Activated CD4-positive, alpha-beta T cell treated with anti-CD3 and anti-CD28 coated beads, Interleukin-2, amount 50 U/mL, for 16 hours (primary cell): ENCODE measurements at places on chromosomes 4 and X.
A peak's percentile ranks its signal among the peaks of the same experiment; 100 is the strongest.

GRCh38 chrX:17737986-17738713, 857 bp downstream of the SCML1 start:
- DNase-seq, result peak; percentile 20

- peak; percentile 6 for DNase-seq
Observed at GRCh38 chr4:169823685-169824084, 65.9 kb upstream of the HPF1 start.

GRCh38 chrX:24990535-24990934, 25.2 kb downstream of the ARX start:
- no peak for DNase-seq

- no peak for DNase-seq
Observed at GRCh38 chr4:11418610-11419009, 10.1 kb downstream of the HS3ST1 start.

GRCh38 chr4:95102162-95102790, 344.5 kb downstream of the BMPR1B start:
- DNase-seq, result no peak

DNA sequence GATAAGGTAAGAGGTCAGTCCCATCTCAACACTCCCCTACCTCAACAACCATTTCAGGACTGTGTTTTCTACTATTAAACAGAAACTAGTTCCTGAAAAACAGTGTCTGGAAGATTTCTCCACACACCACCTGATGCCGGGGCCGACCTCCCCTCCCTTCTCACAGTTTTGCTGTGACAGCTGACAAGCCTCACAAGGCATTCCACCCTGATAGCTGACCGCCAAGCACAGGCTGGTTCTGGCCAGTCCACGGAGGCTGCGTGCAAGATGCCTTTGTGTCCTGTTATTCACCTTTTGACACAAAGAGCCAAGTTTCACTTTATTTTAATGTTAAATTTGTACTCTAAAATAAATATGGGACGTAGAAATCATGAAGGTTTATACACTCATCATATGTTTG, 758.6 kb downstream of the PDHA2 start:
- no peak for DNase-seq

GRCh38 chr4:14294611-14295010, 667.1 kb upstream of the BOD1L1 start:
- DNase-seq, result no peak

DNA sequence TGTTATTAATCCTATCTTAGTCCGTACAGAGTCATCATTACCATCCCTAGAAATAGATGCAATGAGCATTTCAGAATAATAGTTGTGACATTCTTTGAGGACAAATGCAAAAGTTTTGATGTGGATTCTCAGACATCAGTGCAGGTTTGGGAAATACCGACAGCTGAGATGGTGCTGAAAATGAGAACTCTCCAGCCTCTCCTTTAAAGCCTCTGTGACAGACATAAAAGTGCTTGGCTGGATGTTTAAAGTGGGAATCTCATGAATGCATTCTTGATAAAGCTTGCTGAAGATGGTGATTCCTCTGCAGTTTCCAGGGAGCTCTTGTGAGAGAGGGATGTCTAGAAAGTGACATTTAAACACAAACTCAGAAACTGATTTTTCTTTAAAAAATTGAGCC, 35.0 kb upstream of the SLC7A11 start:
- DNase-seq, result no peak

DNA sequence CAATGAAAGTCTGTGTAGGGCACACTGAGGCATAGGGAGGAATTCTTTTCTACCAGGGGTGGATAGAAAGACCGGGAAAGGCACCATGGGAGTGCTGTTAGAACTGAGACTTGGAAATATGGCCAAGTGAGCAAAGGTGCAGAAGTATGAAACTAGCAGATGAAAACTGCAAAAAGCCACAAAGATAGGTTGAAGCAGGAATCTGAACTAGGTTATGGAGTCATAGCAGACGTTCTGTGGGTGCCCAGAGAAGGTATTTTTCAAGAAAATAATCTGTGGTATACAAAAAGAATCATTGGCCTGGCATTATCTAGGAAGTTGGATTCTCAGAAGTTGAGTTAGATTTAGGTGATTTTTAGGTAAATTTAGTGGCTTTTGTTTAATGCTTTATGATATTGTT, 48.5 kb downstream of the SMAD1 start:
- no peak for DNase-seq

GRCh38 chr4:8538703-8539567, 41.3 kb upstream of the GPR78 start:
- DNase-seq, result no peak

GRCh38 chr4:159534655-159535054, 431.8 kb downstream of the RAPGEF2 start:
- DNase-seq, result no peak

- no peak for DNase-seq
Observed at GRCh38 chr4:93243262-93243661, 585.3 kb upstream of the ATOH1 start.

- no peak for DNase-seq
Observed at GRCh38 chrX:10156199-10157031, at the start of gene CLCN4. TSS of gene CLCN4 (plus strand) at chrX:10156975. CDS start at chrX:10185033, 28,058 bp downstream.

DNA sequence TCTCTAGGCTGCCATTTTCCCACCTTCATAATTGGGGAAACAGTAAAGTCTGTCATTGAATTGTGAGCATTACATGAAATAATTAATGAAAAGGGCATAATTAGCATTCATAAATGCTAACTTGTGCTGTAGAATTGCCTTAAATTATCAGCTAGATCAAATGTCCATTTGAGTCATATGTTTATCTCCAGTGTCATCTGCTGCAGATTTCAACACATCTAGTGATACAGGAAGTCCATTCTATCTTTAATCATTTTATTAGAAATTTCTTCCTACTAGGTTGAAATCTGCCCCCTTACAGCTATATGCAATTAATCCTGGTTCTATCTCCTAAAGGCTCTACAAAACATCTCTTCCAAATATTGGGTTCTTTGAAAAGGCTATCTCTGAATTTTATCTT, 240.3 kb upstream of the GALNT7 start:
- no peak for DNase-seq

DNA sequence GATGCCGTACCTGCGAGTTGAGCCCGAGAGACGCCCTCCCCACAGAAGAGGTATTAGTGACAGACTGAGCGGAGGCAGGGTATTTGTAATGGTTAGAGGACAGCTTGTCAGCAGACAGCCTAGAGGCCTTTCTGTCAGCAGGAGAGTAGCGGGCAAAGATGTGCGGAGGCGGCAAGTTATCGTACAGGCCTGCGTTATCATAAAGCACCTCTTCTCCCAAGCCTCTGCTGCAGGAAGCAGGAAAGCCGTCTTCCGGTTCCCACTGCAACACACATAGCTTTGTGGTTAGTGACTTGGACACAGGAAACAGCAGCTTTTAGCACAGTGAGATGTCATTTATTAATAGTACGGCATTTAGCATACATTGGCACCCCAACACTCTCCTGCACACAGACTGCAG, 158.3 kb downstream of the AFAP1 start:
- DNase-seq, result no peak

GRCh38 chr4:146243141-146243882, 29.0 kb downstream of the REELD1 start:
- peak; percentile 51 for DNase-seq

GRCh38 chrX:54413753-54414152, 26.5 kb upstream of the TSR2 start:
- DNase-seq, result no peak

- no peak for DNase-seq
Observed at GRCh38 chr4:177283167-177283566, 26.5 kb upstream of the NEIL3 start.

GRCh38 chr4:75831856-75832405, 70.3 kb downstream of the PPEF2 start:
- DNase-seq, result no peak

- DNase-seq, result no peak
Observed at GRCh38 chrX:108088511-108088910, 2.8 kb downstream of the PSMD10 start.

DNA sequence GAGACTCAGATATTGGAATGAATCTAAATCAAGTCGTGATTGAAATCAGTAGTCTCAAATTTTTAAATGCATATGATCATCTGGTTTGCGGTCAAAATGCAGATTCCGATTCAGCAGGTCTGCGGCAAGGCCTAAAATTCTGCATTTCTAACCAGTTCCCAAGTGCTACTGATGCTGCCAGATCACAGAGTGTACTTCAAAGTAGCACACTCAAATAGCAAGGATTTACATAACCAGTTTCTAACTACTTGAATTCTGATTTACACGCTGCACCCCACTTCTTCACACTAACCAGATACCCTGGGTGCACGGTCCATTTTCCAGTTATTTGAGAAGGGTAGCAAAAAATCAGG, 752 bp downstream of the MBTPS2 start:
- DNase-seq, result peak; percentile 64

GRCh38 chr4:152325831-152326230, 210.1 kb downstream of the FBXW7 start:
- no peak for DNase-seq

DNA sequence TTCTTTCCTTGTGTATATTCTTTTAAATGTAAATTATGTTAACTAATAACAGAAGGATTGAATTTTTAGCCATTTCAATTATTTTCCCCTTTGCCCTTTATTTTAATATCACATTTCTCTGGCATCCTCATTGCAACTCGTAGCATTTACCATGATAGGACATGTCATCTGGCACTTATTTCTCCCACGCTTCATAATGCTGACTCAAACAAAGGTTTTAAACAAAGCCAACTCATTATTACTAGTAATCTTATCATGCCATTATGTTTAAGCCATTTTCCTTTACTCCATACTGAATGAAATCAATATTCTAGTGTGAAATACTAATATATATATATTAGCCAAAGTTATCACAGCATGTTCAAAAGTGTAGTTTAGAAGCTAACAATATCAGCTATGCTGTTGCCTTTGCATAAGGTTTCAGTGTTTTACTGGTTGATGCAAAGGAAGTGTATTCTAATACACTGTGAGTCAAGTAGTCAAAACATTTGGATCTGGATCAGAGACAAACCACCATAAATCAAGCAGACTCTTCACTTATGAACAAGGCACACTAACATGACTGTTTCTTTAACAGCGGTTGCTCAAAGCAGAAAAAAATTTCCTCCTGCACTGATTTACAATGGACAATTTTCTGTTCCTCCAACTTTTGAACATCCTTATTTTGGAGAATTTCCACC, 281.6 kb downstream of the SLC7A11 start:
- DNase-seq, result no peak

GRCh38 chrX:40303256-40304077, 205.7 kb upstream of the BCOR start:
- no peak for DNase-seq

DNA sequence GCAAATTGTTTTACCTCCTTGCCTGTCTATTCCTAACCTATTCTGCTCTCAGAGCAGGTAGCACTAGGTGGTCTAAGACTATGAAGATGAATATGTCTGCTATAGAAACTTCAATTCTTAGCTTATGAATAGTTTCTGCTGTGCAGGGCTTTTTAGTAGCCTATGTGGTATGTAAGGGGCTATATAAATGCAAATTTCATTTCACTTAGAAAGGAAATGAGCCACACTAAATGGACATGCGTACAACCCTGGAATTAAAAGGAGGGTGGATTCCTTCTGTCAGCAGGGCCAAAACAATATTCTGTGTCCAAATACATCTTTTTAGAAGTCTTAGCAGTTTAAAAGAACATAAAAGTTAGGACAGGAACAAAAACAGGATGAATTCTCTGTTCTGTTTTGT, 163.9 kb upstream of the GEMIN8 start:
- DNase-seq, result no peak

- no peak for DNase-seq
Observed at GRCh38 chr4:172844556-172844955, 324.1 kb upstream of the GALNT7 start.

- DNase-seq, result no peak
Observed at GRCh38 chrX:77014377-77015372, 432.5 kb upstream of the FGF16 start.

- DNase-seq, result no peak
Observed at GRCh38 chr4:111127841-111128240, 505.0 kb upstream of the PITX2 start.

DNA sequence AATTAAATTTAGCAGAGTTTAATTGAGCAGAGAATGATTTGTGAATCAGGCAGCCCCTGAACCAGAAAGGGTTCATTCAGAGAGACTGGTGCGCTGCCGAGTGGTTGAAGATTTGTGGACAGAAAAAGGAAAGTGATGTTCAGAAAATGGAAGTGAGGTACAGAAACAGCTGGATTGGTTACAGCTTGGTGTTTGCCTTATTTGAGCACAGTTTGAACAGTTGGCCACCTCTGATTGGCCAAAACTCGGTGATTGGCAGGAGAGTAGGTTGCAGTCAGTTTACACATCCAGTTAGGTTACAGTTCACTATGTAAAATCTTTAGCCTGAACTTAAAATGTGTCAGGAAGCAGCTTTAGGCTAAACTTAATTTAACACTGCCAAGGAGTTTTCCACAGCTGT, 14.9 kb downstream of the MID1IP1 start:
- no peak for DNase-seq

- DNase-seq, result no peak
Observed at GRCh38 chr4:59728496-59728895, 1471.6 kb upstream of the ADGRL3 start.

DNA sequence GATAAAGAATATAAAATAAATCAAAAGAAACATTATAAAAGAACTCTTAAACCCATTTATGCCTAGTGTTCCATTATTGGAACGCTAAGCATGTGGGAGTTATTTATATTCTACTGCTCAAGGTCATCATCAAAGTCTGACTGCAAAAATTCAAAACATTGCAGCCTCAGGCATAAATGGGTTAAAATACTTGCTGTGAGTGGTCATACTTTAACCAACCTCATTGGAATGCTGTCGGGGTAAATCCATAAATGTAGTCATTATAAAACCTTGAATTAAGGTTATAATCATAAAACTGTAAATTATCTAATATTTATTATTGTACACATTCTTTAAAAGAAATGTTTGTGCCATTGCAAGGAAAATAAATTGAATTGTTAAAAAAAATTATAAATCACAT, 55.0 kb downstream of the RPS6KA6 start:
- no peak for DNase-seq

- DNase-seq, result no peak
Observed at GRCh38 chrX:25204182-25204581, 188.4 kb upstream of the ARX start.

DNA sequence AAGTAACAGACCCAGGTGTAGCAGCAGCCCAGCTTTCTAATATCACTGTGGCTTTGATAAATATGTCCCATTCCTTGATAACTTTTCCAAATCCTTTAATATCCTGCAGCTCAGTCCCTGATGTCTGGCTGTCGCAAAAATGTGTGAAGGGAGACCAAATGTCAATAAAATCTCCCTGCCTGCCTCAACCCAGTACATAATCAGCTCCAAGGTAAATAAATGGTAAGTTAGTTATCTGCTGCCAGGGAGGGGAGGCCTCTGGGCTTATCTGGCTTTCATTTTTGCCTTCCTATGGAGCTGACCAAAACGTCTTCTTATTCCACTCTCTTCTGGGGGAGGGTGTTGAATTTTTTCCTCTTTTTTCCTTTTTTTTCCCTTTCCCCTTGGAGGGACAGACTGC, 630.6 kb downstream of the MID1IP1 start:
- no peak for DNase-seq

DNA sequence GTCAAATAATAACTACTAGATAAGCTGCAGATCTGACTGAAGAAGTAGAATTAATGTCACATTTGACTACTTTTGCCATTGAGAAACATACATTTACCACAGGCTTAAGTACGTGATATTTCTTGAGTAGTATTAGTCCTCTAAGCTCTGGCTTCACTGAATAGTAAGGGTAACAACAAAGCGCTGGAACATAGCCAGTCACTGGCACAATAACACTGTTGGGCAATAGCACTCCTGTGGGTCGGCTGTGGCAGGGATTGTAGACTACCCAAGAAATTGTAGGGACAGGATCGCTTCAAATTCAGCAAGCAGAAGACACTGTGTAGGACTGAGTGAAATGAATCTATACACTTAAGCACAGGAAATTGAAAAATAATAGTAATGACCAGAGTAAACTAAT, 27.1 kb upstream of the IL15 start:
- no peak for DNase-seq

- no peak for DNase-seq
Observed at GRCh38 chrX:97330151-97330550, 446.4 kb downstream of the RPA4 start.
